Stimulated activated CD4-positive, alpha-beta T cell treated with anti-CD3 and anti-CD28 coated beads, Interleukin-15, amount 100 ng/mL, for 1 hour (primary cell): ENCODE measurements at places on chromosomes 2 and 18.
A peak's percentile ranks its signal among the peaks of the same experiment; 100 is the strongest.

DNA sequence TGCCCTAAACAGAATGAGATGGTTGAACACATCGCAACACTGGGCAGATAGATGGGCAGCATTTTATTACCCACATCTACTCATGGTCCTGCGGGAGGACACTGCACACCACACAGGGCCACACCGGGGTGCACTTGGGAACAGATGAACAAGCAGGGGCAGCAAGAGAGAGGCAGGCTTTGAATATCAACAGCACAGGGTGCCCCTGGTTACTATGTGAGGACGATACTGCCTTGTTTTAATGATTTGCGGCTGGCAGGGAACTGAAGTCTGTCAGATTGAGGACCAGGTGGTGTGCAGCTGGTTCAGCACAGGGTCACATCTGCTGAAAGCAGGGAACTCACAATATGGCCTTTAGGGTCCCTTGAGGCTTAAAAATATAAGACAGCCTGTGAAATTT lies 195.7 kb downstream of the PIEZO2 start:
- DNase-seq: no peak

DNA sequence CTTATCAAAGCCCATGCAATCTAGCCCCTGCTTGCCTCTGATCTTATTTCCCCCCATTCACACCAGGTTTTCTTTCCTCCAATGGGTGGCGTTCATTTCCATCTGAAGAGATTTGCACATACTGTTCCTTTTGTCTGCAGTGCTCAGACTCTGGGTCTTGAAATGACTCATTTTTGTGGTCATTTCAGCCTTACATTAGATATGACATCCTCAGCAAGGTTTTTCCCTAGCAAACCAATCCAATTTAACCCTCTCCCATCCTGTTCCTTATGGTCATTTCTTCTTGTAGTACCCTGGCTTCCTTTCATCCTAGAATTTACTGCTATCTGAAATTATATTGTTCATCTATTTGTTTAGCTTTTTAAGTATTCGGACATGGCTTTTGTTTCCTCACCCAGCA lies 42.5 kb upstream of the SCN1A start:
- DNase-seq: no peak

GRCh38 chr18:21741562-21742314 lies 1.1 kb downstream of the MIB1 start:
- no peak for DNase-seq

DNA sequence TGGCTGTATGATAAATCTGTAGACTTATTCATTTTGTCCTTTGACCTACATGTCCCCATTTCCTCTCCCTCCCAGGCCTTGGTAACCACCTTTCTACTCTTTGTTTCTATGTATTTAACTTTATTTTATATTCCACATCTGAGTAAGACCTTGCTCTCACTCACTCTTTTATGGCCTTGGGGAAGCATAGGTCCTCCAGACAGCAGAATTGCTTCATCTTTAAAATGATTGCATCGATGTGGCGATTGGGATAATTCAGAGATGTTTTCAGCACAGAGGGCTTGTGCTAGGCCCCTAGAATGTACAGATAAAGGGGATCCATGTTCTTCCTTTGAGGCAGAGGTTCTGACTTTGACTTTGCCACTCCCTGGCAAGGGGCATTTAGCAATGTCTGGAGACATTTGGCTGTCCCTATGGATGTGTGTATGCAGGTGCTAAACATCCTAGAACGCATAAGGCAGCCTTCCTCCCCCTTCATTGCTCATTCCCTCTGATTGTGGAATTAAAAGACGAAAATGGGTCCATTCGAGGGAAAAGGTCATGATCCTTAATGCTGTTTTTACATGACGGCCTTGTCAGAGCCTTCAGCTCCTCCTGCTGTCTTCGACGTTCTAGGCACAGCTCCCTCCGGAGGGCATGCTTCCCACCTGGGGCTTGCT lies 1.2 kb upstream of the GPR39 start:
- DNase-seq: no peak

- DNase-seq: no peak
These were observed 88.1 kb upstream of the KLF7 start for GRCh38 chr2:207253666-207254345.

GRCh38 chr2:55010915-55011314 lies 39.3 kb downstream of the RTN4 start:
- no peak for DNase-seq

- no peak for DNase-seq
These were observed 271.0 kb downstream of the MYCN start for GRCh38 chr2:16211341-16211740.

GRCh38 chr2:117850015-117850414 lies 35.5 kb downstream of the DDX18 start:
- no peak for DNase-seq

DNA sequence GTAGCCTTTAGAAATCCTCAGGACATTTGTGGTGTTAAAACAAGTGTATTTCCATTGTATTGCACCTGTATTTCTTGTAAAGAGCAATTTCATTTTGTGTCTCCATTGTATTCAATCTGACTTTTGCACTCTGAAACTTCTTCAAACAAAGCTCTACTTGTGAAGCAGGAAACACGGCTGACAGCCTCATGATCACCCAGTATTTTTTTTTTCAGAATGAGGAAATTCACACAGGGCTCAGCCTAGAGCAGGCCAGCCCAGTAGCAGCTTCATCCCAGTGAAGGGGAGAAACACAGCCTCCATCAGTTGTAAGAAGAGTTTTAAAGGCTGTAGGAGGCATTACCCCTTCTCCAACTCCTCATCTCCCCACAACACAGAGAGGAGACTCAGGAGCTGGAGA lies 175.9 kb upstream of the KLHL29 start:
- DNase-seq: no peak

DNA sequence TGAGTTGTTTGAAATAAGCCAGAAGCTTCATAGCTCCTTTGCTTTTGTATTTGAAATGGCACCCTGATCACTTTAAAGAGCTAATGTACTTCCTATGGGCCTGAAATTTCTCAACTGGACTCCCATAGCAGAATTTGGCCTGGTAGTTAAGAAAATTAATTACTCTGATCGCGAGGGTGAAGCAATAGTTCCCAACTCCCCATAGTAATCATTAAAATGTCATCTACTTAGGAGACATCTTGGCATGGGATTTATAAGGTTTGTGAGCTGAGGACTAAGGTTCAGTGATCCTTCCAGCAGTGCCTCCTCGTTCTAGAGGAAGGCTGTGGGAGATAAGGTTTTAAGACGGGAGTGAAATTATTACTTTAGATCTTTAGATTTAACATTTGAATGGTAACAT lies 581.0 kb downstream of the ARHGAP15 start:
- no peak for DNase-seq

- DNase-seq: no peak
These were observed 365.1 kb upstream of the ETAA1 start for GRCh38 chr2:67032076-67032475.

DNA sequence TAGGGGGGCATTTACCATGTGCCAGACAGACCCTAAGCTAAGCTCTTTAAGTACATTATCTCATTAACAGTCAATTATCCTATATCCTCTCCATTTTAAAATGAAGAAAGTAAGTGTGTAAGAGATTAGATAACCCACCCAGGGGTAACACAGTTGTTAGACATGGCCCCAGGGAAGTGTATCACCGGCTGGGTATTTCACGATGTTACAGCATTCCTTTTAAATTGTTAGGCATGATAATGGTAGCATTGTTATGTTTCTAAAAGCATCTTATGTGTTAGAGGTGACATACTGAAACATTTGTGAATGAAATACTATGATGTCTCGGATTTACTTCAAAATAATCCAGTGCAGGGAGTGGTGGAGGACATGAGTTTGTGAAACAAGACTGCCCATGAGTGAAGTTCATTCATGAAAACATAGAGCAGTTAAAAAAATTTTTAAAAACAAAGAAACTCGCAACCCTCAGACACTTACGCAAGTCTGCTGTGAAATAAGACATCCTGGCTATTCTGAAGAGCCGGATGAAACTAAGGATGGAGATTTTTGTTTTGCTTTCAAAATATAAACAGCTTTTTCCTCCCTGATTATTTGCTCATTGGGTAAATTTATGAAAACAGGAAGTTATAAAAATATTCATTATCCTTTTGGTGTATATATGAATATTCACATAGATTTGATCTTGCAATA lies 54.9 kb downstream of the IL1RL2 start:
- no peak for DNase-seq

GRCh38 chr18:59917422-59917821 lies 17.6 kb downstream of the PMAIP1 start:
- DNase-seq: no peak

DNA sequence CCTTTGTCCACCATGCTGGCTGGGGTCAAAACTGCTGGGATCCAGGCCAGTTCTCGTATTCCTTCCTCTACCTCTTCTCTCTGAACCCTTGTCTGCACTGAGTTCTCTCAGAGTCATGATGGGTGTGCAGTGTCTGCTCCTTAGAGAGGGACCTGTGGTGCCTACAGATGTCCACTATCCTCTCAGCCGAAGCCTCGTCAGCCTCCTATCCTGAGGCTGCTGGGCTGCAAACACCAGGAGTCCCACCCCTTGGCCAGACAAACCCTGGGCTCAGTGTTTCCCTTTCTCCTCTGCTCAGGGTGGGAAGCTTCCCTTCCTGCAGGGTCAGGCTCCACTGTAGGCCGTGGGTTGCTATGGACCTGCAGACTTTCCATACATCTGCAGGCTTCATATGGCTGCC lies 2.3 kb downstream of the INPP5D start:
- DNase-seq: no peak

- peak; percentile 10 for DNase-seq
These were observed 128.5 kb downstream of the RAPGEF4 start for GRCh38 chr2:172864182-172864581.

DNA sequence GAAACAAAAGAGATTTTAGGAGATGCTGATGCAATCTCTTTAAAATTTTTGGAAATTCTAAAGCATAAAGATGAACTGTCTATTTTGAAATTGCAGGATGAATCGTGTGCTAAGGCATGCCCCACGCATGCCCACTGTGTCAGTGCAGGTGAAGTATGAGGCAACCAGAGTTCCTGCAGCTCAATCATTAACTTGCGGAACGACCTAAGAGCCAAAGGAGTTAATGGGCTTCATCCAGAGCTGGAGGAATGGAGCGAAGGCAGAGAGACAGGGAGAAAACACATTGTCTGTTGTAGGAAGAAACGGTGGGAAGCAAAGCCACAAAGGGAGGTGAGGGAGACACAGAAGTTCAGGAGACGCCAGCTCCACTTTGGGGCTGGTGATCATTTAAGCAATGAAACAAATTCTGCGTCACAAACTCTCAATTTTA lies 265.2 kb downstream of the CCDC85A start:
- DNase-seq: no peak

DNA sequence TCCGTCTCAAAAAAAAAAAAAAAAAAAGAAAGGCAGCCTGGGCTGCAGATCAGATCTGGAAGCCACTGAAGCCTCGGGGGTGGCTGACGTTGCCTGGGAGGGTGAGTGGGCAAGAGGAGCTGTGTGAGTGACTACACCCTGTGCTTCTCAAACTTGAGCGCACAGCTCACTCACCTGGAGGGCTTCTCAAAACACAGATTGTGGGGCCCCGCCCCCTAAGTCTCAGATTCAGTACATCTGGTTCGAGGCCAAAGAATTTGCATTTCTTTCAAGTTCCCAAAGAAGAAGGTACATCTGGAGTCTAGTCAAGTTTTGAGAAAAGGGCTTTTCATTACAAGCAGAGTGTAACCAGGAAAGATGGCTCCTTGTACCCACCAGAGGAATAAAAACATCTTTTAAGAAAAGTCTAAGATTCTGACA lies 97.7 kb upstream of the CAB39 start:
- DNase-seq: peak; percentile 45

- no peak for DNase-seq
These were observed 11.3 kb upstream of the CIB4 start for GRCh38 chr2:26652361-26653041.

- no peak for DNase-seq
These were observed 101.5 kb upstream of the SETBP1 start for GRCh38 chr18:44579028-44579702.

- DNase-seq: peak; percentile 3
These were observed 472 bp upstream of the PLEKHM3 start for GRCh38 chr2:208025814-208026184.

DNA sequence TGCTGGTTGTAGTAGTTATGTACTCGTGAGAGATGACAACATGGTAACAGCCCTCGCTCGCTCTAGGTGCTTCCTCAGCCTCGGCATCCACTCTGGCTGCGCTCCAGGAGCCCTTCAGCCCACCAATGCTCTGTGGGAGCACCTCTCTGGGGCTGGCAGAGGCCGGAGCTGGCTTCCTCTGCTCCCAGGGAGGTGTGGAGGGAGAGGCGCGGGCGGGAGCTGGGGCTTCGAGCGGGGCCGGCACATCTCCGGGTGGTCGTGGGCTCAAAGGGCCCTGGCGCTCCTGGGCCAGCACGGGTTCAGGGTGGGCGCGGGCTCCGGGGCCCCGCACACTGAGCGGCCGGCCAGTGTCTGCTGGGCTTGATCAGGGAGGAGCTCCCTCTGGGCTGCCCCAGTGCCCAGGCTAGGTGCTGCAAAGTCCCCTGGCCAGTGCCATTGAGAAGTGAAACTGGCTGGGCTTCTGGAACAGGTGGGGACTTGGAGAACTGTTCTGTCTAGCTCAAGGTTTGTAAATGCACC lies 1012.1 kb downstream of the CNTNAP5 start:
- no peak for DNase-seq

DNA sequence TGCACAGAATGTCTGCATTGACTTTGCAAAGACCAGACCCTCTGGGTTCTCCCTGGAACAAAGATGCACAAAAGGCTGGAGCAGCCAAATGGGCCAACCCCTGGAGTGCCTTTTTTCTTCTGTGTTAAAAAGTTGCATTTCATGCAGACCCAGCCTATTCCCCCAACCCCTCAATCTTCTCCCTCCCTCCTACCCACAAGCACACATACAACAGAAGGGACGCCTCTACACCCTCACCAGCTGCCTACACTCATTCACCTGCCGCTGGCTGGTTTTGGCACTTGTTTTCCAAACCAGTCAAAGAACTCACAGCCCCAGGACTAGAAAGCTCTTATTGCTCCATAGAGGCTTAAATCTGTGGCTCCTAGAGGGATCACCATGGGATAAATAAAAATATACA lies 16.6 kb downstream of the MARCHF4 start:
- no peak for DNase-seq

GRCh38 chr18:49273241-49273880 lies 187.1 kb downstream of the DYM start:
- DNase-seq: no peak

- no peak for DNase-seq
These were observed 100.8 kb downstream of the TANC1 start for GRCh38 chr2:159069229-159069628.

DNA sequence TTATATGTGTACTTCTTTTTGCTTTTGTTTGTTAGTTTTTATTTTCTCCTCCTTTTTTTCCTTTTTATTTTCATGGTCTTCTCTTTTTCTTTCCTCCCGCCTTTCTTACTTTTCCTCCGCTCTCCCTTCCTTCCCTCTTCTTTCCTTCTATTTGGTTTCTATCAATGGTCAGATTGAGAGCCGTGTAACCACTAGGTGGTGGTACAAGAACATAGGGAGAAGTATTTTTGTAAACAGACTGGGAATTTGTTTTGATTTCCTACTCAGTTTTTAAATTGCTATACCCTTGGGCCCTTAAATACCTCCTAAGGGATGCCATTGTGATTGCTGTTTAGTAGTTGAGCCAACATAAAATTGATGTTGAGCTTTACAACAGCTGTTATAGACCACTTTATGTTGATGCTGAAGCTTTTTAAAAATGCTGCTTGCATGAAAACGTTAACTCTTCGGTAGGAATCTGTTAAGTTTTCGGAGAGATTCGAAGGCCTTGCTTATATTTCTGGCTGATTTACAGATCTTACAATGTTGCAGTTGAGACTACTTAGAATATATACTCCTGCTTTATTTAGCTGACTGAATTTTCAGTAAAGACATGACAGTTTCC lies 124.2 kb downstream of the UBE2E3 start:
- DNase-seq: no peak

- no peak for DNase-seq
These were observed 174.5 kb downstream of the GLI2 start for GRCh38 chr2:120910164-120910563.

GRCh38 chr2:132943829-132944228 lies 273.8 kb upstream of the LYPD1 start:
- no peak for DNase-seq
